Fibroblast of lung (primary cell): ENCODE measurements at places on chromosomes 13 and 19. TPM values are rescaled to one million over a fixed set of nuclear protein-coding genes. Genes with fewer than 3 reads are reported as not detected.

DNA sequence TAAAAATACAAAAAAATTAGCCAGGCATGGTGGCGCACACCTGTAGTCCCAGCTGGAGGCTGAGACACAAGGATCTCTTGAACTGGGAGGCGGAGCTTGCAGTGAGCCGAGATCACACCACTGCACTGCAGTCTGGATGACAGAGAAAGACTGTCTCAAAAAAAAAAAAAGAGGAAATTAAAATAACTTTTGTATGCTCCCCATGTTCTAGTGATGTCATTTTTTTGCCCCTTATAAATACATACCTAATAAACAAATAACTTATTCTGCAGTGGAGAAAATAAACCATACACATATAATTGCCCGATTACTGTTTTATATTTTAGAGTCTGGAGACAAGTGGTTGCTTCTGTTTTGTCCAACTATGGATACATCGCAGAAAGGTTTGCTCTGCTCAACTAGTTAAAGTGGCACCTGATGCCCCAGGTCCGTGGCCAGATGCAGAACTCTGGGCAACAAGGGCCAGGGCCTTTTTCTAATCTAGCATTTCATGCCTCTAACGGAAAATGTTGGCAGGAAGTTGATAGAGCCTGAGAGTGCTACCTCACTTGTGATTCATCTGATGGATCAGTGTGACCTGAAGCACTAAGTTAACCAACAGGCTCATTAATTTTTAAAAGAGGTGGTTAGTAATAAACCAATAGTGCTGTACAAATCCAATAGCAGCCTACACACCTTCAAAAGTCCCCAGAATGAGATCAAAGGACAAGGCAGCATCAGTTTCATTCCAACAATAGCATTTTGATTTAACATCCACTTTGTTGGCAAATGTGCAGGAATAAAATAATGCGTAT lies 18.8 kb downstream of the UBE2L5 start:
- DNase-seq: peak; percentile 38
- H3K27me3 ChIP-seq: peaks cover 5% of the 10 kb centered on the region
- H3K27ac ChIP-seq: no peak overlapping the region
- no peak overlapping the region for H3K4me3 ChIP-seq

Gene LILRB5
- not detected in 2 replicates for total RNA-seq

Gene CD33
- not detected in 2 replicates for total RNA-seq

Gene TNNT1
- 7.4 and 10.4 TPM in 2 replicates for total RNA-seq

GRCh38 chr13:99702687-99703319 lies 201.5 kb downstream of the TM9SF2 start:
- no peak overlapping the region for H3K4me3 ChIP-seq
- no peak for DNase-seq
- no peak overlapping the region for H3K27ac ChIP-seq
- no peaks in the 10 kb centered on the region for H3K36me3 ChIP-seq
- no peaks in the 10 kb centered on the region for H3K4me1 ChIP-seq

DNA sequence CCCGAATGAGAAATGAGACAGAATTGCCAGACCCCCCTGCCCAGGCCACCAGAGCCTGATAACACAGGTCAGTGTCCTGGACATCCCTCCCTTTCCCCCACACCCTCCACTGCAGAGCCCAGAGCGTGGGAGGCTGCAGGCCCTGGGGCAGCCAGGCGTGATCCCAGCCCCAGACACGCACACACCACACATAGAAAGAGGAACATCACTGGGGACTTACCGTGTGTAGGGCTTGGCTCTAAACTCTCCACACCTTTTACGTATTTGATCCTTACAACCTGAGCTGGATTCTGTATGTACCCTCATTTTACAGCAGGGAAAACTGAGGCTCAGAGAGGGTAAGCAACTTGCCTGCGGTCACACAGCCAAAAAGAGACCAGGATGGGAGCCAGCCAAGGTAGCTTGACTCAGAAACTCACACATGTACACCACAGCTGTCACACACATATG lies 334 bp upstream of the ANGPTL6 start:
- no peak overlapping the region for H3K4me3 ChIP-seq
- no peak overlapping the region for H3K27ac ChIP-seq
- peaks cover 6% of the 10 kb centered on the region for H3K4me1 ChIP-seq
- DNase-seq: no peak

GRCh38 chr13:83125791-83126190 lies 756.5 kb downstream of the SLITRK1 start:
- H3K4me1 ChIP-seq: no peaks in the 10 kb centered on the region
- no peak overlapping the region for H3K27ac ChIP-seq
- H3K36me3 ChIP-seq: no peaks in the 10 kb centered on the region
- DNase-seq: no peak
- no peaks in the 10 kb centered on the region for H3K27me3 ChIP-seq
- H3K4me3 ChIP-seq: no peak overlapping the region

DNA sequence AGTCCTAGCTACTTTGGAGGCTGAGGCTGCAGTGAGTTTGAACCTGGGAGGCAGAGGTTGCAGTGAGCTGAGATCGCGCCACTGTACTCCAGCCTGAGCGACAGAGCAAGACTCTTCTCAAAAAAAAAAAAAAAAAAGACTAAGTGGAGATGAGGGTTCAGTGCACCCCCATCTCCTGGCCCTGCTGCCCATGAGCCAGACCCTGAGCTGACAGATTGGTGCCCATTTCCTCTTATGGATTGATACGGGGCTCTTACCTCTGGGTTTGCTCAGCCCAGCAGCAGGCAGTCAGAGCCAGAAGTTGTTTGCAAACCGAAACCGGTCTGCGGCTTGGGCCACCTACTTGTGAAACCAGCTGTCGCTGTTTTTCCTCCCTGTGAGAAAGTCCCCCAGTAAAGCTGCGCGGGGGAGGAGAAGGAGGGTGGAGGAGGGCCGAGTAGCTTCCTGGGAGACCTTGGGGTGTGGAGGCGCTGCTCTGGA lies 36.9 kb downstream of the ARRDC2 start:
- DNase-seq: peak; percentile 63
- H3K4me3 ChIP-seq: peak overlapping the region; percentile 17
- H3K4me1 ChIP-seq: peaks cover 6% of the 10 kb centered on the region
- no peak overlapping the region for H3K27ac ChIP-seq

DNA sequence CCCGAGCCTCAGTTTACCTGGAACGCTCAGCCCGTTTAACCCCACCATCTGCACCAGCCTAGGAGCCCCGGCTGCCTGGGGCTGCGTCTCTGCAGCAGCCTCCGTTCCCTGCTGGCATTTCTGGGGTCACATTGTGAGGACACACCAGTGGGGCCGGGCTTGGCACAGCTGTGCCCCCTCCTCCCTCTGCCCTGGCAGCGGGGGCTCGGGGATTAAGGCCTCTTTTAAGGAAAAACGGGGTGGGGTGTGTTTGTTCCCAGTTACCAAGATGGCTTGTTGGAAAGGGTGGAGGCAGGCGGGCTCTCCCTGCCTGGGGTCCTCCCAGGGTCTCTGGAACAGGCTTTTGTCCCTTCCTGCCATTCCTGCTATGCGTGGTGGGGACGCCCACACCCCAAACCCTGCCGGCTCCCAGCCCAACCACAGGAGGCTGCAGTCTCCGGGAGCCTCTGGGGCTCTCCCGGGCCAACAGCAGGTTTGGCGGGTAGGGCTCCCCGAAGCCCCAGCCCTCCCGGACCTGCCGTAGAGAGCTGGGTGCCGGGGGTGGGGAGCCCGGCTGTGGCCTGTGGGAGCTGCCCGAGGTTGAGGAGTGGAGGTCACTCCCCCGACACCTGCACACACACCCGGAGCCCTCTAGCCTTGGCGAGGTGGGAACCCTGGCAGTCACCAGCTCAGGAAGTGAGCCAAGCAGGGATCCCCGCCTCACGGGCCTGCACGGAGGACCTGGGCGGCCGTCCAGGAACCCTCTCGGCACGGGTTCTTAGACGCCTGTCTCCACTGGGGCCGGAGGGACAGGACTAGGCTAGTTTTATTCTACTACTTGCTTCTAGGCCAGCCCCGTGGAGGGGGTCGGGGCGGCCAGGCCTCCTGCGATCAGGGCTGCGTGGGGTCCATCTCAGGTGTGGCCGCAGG lies 36.9 kb downstream of the GADD45B start:
- DNase-seq: no peak
- no peaks in the 10 kb centered on the region for H3K36me3 ChIP-seq
- H3K4me3 ChIP-seq: no peak overlapping the region
- no peak overlapping the region for H3K27ac ChIP-seq

DNA sequence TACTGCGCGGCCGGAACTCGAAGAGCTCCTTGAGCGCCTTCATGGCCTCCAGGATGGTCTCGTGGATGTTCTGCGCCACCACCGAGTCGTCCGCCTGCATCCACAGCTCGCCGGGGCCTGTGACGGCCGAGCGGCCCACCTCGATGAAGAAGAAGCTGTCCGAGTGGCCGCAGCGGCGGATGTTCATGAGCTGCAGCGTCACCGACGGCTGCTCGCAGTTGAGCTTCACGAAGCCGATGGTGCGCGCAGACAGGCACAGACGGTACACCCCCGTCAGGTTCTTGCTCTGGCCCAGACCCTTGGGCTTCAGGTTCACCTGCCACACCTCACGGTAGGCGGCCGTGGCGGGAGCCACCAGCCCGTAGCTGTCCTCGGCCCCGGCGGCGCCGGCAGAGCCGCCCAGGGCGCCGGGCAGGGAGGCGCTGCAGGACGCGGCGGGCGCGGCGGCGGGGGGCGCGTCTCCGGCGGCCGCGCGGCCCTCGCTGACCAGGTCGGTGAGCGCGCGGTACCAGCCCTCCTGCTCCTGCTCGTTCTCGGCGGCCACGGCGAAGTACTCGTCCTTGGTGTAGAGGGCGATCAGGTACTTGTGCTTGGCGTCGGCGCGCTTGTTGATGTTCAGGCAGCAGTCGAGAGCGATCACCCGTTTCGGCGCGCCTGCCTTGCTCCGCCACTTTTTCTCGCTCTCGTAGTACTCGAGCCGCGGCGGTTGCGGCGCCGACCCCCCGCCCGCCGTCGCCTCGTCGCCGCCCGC lies 1.1 kb downstream of the IRS2 start:
- DNase-seq: peak; percentile 72
- peaks cover 3% of the 10 kb centered on the region for H3K4me1 ChIP-seq

DNA sequence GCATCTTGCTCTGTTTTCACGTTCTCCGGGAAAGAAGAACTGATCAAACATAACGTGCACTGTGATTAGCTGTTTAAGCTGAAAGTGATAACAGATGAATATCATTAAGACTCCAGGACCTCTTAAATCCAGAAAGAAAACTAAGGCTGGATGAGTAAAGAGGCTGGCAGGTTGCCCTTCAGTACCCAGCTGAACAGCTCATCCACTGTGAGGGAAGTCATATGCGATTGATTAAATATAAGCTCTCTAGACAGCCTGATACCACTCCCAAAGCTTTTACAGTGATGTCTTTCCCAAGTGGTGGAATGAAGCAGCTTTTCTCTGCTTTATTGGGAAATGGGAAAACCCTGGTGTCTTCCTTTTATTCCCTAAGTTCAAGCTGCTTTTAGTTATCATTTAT lies 116.9 kb downstream of the EFNB2 start:
- H3K27me3 ChIP-seq: no peaks in the 10 kb centered on the region
- no peak overlapping the region for H3K4me3 ChIP-seq
- H3K27ac ChIP-seq: no peak overlapping the region
- H3K36me3 ChIP-seq: no peaks in the 10 kb centered on the region

Gene GPR18
- total RNA-seq: not detected in 2 replicates

DNA sequence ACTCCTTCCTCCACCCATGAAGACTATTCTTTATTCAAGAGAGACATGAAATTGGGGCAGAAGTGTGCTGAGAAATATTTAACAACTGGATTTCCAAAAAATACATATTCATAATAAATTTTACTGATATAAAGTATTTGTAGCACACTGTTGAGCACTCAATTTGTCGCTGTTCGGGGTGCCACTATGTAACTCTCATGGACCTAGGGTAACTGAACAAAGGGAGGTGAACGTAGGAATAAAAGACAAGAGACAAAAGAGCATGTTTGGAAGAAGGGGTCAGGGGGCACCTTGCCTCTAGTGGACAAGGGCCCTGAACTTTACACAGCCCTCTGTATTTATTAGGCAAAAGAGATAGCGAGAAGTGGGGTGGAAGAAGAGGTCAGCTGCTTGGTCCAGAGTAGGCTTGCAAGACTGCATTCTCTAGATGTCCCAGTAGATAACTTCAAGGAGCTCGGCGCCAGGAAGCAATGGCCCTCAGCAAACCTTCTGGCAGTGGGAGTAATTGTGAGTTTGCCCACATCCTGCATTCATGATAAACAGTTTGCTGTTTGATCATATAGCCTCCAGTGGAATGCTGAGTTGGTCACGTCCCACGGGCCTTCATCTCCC lies 4.5 kb upstream of the ZNF175 start:
- H3K4me3 ChIP-seq: no peak overlapping the region
- H3K4me1 ChIP-seq: no peaks in the 10 kb centered on the region
- no peaks in the 10 kb centered on the region for H3K27me3 ChIP-seq
- no peak for DNase-seq

DNA sequence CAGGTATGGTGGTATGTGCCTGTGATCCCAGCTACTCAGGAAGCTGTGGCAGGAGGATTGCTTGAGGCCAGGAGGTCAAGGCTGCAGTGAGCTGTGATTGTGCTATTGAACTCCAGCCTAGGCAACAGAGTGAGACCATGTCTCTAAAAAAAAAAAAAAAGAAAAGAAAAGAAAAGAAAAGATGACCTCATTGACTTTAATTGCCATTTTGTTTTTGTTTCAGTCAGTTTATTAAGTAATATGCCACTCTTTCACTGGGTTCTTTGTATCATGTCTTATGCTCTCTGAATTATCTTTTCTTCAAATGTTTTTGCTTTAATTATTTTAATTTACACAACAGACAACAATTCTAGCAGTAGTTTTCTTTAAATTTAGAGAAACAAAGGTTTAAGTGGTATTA lies 293.8 kb downstream of the TSHZ3 start:
- no peaks in the 10 kb centered on the region for H3K4me1 ChIP-seq
- DNase-seq: no peak
- H3K27me3 ChIP-seq: no peaks in the 10 kb centered on the region
- H3K27ac ChIP-seq: no peak overlapping the region

- H3K27ac ChIP-seq: no peak overlapping the region
- DNase-seq: no peak
- no peaks in the 10 kb centered on the region for H3K27me3 ChIP-seq
- no peaks in the 10 kb centered on the region for H3K36me3 ChIP-seq
These were observed 6.8 kb downstream of the FREM2 start for GRCh38 chr13:38693641-38694040.

GRCh38 chr19:16309643-16310042 lies 15.0 kb upstream of the KLF2 start:
- H3K27me3 ChIP-seq: no peaks in the 10 kb centered on the region
- no peak overlapping the region for H3K27ac ChIP-seq
- H3K4me3 ChIP-seq: no peak overlapping the region
- DNase-seq: no peak
- H3K4me1 ChIP-seq: no peaks in the 10 kb centered on the region
- no peaks in the 10 kb centered on the region for H3K36me3 ChIP-seq

- no peaks in the 10 kb centered on the region for H3K36me3 ChIP-seq
- peaks cover 6% of the 10 kb centered on the region for H3K4me1 ChIP-seq
- DNase-seq: no peak
These were observed 244.0 kb downstream of the DCLK1 start for GRCh38 chr13:35887115-35887666.

Gene TRIM13
- total RNA-seq: 24.4 and 25.4 TPM in 2 replicates

Gene ZIM2
- total RNA-seq: under 0.01 TPM in 1 of 2 replicates, not detected in the other

- no peaks in the 10 kb centered on the region for H3K4me1 ChIP-seq
- H3K4me3 ChIP-seq: no peak overlapping the region
- no peak overlapping the region for H3K27ac ChIP-seq
- H3K27me3 ChIP-seq: no peaks in the 10 kb centered on the region
- no peak for DNase-seq
These were observed 247.7 kb downstream of the SLITRK1 start for GRCh38 chr13:83634601-83635000.

Gene CCDC70
- not detected in 2 replicates for total RNA-seq

GRCh38 chr13:32986552-32986951 lies 29.7 kb upstream of the KL start:
- no peak overlapping the region for H3K27ac ChIP-seq
- H3K4me1 ChIP-seq: no peaks in the 10 kb centered on the region
- no peak for DNase-seq
- no peak overlapping the region for H3K4me3 ChIP-seq
- H3K36me3 ChIP-seq: no peaks in the 10 kb centered on the region

Gene CEACAM7
- total RNA-seq: not detected in 2 replicates

Gene TGFB1
- total RNA-seq: 6.7 and 14.4 TPM in 2 replicates
